Thymus (tissue), 14 donors: ENCODE measurements at places on chromosomes 12 and 14.

- no peak for DNase-seq
Measured at GRCh38 chr14:22811722-22812121, 3.5 kb downstream of the SLC7A7 start.

DNA sequence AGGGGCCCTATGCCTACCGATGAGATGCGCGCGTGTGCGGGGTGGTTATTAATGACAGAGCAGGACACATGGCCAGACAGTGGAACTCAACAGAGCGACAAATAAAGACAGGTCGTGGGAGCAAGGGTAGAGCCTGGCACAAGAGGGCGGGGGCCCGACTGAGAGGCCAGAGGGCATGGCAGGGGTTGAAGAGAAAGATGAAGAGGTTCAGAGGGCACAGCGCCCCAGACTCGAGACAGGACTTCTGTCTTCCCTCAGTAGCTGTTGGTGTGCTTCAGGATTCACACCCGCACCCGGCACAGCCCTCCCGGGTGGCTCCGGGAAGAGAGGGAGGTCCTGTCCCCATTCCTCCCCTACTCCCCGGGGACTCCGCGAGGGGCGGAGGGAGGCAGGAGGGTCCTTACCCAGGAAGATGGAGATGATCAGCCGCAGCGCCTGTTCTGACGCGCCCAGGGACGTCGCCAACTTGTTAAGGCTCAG is 366 bp downstream of the LPCAT3 start:
- DNase-seq = no peak

DNA sequence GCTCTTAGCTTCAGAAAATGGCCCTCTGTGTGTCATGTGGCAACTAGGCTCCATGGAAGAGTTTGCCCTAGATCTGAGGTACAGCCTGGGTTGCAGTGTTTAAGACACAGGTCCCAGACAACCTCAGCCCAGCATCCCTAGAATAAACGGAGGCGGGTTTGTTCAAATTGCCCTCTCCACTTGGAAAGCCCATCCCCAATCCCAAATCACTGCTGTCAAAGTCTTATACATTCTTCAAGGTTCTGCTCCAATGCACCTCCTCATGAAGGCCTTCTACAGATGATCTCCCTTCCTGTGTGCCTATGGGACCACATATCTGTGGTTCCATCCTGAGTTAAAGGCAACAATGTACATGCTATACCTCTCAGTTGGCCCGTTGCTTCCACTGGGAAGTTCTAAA is 289.8 kb downstream of the DPF3 start:
- DNase-seq = no peak

DNA sequence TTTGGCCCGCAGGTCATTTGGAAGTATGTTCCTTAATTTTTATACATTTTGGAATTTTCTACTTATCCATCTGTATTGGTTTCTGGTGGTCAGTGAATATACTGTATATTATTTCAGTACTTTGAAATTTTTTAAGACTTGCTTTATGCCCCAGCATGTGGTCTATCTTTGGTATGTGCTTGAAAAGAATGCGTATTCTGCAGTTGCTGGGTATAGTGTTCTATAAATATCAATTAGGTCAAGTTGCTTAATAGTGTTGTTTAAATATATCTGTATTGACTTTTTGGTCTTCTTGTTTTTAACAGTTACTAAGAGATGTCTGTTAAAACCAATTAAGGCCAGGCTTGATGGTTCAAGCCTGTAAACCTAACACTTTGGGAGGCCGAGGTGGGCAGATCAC is 21.7 kb upstream of the SIX1 start:
- no peak for DNase-seq

- DNase-seq = no peak
Measured at GRCh38 chr14:22391908-22392565, 197.0 kb downstream of the DAD1 start.

GRCh38 chr14:68771631-68772030 is 21.2 kb downstream of the ZFP36L1 start:
- DNase-seq = no peak

DNA sequence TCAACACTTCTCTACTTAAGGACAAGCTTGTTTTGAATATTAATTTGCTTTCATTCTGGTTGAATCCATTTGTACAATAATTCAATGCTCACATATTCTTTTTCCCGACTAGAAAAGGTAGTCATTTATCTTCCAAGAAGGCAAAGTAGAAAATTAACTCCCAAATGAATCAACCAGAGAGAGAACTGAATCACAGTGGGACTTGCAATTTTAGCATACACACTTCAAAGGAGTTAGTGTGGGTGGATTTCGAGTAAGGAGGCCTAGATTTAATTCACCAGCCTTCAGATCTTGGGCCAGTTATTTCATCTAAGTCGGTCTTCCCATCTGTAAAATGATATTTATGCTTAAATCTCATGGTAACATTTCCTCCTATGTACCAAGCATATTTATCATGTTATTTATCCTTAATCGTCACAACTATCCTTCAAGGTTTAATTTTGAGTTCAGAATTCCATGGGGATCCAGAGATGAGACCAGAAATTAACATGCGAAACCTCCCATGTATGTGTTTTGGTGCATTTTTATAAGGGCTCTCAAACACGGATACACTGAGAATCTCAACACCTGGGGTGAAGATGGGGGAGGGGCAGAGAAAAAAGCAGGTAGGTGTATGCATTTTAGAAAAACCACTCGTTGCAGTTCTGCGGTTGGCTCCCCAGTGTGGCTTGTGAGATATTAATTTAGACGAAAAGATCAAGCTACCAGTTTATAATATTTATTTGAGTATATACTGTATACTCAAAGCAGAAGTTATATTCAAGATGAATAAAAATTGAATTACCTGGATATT is 38.9 kb upstream of the IL22 start:
- DNase-seq = no peak

DNA sequence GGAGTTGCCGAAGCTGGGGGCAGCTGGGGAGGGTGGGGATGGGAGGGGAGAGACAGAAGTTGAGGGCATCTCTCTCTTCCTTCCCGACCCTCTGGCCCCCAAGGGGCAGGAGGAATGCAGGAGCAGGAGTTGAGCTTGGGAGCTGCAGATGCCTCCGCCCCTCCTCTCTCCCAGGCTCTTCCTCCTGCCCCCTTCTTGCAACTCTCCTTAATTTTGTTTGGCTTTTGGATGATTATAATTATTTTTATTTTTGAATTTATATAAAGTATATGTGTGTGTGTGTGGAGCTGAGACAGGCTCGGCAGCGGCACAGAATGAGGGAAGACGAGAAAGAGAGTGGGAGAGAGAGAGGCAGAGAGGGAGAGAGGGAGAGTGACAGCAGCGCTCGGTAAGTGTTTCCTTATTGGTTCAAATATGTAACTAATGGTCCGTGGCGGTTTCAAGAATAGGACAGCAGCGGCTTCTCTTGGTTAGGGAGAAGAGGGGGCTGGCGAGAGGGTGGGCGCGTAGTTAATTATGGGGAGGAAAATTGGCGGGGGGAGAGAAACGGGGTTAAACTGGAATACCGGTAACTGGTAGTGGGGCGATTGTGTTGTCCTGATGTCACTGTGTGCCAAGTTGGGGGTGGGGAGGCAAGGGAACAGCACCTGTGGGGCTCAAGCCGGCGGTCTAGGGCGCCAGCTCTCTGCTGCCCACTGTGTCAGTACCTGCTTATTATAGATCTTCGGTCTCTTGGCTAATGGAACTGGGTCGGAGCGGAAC is 8.4 kb downstream of the HOXC8 start:
- no peak for DNase-seq

DNA sequence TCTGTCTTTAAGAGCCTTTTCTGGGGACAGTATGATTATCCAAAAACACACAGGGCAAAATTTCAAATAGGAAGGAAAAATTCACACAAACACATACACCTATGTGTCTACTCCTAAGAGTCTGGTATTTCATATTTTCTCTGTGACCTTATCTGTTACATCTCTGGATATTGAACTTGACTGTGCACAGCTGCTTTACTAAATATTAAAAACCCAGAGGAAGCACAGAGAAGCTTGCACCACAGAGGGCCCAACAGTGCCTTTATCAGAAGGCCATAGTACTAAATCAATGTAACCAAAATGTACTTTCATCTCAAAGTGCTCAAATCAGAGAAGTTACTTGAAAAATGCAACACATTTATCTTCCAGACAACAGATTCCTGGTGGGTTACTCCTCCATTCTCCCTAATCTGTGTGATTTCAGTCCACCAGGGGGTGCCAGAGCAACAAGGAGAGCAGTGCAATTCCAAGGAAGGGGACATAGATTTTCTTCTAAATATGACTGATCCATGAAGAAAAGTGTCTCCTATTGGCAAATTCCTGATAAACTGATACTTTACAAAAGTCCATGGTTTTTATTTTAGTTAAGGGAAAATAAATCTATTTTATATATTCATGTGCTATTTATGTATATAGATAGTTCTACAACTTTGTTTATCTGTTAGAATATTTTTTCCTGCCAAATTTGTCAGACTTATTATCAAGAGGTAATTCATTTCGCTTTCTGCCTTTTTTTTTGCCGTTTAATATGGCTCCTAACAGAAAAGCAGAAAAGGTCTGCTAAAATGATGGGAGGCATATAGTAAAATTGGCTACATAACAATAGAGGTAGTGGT is 617.6 kb downstream of the LRFN5 start:
- DNase-seq = no peak

DNA sequence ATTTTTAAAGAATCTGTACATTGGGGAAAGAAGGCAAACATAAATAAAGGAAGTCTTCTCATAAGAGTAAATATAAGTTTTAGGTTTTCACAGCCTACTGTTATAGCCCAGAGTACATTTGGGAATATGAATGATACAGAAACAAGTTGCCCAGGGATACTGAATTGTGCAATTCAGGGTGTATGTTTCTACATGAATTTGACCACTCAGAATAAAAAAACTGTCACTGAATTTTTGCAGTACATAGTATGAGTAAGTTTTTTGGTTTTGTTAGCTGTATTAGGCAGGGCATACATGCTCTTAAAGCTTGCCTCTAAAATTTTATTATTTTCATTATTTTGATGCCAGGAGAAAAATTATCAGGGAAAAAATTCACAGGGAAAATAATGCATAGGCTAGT is 6.6 kb upstream of the PCNX4 start:
- no peak for DNase-seq

- no peak for DNase-seq
Measured at GRCh38 chr14:103022685-103023044, 34.7 kb downstream of the CDC42BPB start.

DNA sequence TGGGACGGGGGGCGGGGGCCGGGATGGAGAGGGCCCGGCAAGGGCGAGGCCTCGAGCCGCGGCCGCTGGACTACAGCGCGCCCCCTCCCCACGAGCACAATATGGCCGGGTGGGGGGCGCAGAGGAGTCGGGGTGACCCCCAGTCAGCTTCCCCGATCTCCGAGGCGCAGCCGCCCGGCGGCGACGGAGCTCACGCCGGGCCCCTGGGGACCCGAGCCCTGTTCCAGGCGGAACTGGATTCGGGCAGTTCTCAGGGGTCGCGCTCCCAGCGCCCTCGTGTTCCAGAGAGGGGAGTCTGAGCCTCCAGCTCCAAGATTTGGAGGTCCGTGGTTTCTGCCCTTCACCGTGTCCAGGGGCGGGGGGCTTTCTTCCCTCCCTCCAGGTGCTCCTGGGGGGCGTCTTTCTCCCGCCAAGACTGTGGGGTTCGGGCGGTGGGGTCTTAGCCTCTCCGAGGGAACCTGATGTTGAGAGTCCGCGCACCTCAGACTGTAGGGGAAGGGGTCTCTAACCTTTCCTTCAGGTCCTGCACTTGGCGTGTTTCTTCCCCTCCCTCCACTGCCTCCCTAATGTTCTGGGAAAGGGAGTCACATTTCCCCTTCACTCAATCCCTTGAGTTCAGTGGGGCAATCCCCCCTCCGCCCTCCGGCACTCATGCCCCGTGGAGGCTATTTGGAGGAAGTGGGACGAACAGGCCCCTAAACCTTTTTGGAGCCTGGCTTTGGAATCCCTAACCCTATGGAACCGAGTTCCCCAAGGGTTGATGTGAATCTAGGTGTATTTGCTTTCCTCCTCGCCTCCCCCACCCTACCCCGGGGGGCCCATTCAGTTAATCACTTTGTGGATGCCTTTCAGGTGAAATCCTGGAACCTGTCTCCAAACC is 584 bp downstream of the ACVR1B start:
- DNase-seq = no peak

GRCh38 chr12:81987371-81987770 is 228.2 kb upstream of the PPFIA2 start:
- no peak for DNase-seq

- no peak for DNase-seq
Measured at GRCh38 chr14:21219120-21219519, 50.1 kb downstream of the HNRNPC start.

DNA sequence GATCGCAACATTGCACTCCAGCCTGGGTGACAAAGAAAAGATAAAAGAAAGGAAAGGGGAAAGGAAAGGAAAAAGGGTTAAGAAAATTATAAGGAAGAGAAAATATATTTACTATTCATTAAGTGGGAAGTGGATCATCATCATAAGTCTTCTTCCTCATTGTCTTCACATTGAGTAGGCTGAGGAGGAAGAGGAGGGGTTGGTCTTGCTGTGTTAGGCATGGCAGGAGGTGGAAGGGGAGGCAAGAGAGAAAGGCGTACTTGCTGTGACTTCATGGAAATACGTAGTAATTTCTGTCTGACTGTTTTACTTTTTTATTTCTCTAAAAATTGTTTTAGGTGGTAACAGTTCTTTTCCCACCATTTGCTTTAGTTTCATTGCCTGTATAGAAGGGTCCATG is 26.2 kb downstream of the FAM177A1 start:
- DNase-seq = no peak

GRCh38 chr14:86203843-86204242 is 673.9 kb downstream of the FLRT2 start:
- no peak for DNase-seq

DNA sequence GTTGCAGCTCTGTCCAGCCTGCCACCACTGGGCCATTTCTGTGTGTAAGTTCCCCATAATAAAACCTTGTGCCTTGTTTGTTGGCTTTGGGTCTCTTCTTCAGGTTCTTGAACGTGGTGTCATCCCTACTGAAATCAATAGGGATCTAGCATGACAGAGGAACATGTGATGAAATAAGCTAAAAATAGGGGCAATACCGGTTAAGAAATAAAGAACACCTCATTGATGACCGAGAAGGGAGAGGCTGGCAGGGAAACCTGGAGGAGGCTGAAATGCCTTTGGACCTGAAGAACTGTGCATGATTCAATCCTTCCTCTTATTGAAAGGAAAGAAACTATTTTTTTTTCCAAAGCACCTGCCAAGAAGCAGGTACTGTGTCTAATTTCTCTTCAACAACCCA is 172.3 kb downstream of the PPM1H start:
- no peak for DNase-seq

GRCh38 chr12:75488553-75488952 is 8.0 kb downstream of the GLIPR1 start:
- no peak for DNase-seq
